Metanephros (tissue), 2 donors: ENCODE measurements at places on chromosomes 7 and 10. TPM values are rescaled to one million over a fixed set of nuclear protein-coding genes. Genes with fewer than 3 reads are reported as not detected.

The C7orf33 gene
- not detected for total RNA-seq

The ECHDC3 gene
- 30.1 TPM for total RNA-seq

The BAMBI gene
- 32.5 TPM for total RNA-seq

The FGFBP3 gene
- total RNA-seq = 1.3 TPM

The STEAP4 gene
- 4.4 TPM for total RNA-seq

The SPAM1 gene
- not detected for total RNA-seq

The HYAL4 gene
- 0.18 TPM for total RNA-seq

The RPEL1 gene
- total RNA-seq = not detected

The BRI3 gene
- total RNA-seq = 55.6 TPM

The ANK3 gene
- 189 TPM for total RNA-seq

The ANKRD30A gene
- total RNA-seq = not detected

The MMS19 gene
- 76.0 TPM for total RNA-seq

The ETV1 gene
- total RNA-seq = 21.3 TPM

The DENND2A gene
- 32.6 TPM for total RNA-seq

The ZNF680 gene
- 19.4 TPM for total RNA-seq

The MYO3A gene
- total RNA-seq = 3.9 TPM

The GPNMB gene
- 31.2 TPM for total RNA-seq

The HOGA1 gene
- 26.2 TPM for total RNA-seq

The GARS1 gene
- total RNA-seq = 67.3 TPM

The DNAJC12 gene
- 4.1 TPM for total RNA-seq

The ATP6V0E2 gene
- total RNA-seq = 38.1 TPM

The NOD1 gene
- total RNA-seq = 15.2 TPM

The GRID1 gene
- 2.7 TPM for total RNA-seq

The PALS2 gene
- total RNA-seq = 15.4 TPM

The AKR1D1 gene
- total RNA-seq = 0.06 TPM

The UMAD1 gene
- total RNA-seq = 14.1 TPM

The ZNF853 gene
- 16.8 TPM for total RNA-seq

The RGR gene
- 1.6 TPM for total RNA-seq
